Activated CD4-positive, alpha-beta T cell treated with anti-CD3 and anti-CD28 coated beads, Interleukin-2, amount 50 U/mL, for 48 hours (primary cell): ENCODE measurements at places on chromosomes 12 and 14.
A peak's percentile ranks its signal among the peaks of the same experiment; 100 is the strongest.

DNA sequence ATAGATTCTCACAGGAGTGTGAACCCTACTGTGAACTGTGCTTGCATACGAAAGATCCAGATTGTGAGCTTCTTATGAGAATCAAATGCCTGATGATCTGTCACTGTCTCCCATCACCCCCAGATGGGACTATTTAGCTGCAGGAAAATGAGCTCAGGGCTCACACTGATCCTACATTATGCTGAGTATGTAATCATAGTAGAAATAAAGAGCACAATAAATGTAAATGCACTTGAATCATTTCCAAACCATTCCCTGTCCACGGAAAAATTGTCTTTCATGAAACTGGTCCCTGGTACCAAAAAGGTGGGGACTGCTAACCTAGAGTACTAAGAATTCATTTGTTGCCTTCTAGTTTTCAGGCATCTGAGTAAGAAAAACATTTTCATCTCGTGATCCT, 1215.8 kb upstream of the TMEM132C start:
- no peak for DNase-seq

DNA sequence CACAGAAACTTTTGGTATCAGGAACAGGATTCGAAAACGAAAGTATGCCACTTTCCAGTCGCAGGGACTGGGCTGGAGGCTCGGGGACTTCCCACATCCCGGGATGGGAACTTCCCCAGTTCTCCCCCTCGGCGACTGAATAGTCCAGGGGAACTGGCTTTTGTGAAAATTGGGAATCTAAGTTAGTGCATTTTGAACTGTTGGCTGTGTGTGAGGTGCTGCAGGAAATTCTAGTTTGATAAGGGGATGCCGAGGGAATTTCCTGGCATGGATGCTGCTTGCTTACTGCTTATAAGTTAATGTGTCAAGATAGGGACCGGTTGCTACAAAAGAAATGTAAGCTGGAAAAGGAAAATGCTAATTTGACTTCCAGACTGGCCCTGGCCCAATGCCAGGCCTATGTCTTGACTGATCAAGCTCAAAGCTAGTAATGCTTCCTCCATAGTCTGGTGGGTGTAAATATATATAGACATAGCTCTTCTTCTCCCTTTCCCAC, 73.4 kb upstream of the EIF5 start:
- no peak for DNase-seq

DNA sequence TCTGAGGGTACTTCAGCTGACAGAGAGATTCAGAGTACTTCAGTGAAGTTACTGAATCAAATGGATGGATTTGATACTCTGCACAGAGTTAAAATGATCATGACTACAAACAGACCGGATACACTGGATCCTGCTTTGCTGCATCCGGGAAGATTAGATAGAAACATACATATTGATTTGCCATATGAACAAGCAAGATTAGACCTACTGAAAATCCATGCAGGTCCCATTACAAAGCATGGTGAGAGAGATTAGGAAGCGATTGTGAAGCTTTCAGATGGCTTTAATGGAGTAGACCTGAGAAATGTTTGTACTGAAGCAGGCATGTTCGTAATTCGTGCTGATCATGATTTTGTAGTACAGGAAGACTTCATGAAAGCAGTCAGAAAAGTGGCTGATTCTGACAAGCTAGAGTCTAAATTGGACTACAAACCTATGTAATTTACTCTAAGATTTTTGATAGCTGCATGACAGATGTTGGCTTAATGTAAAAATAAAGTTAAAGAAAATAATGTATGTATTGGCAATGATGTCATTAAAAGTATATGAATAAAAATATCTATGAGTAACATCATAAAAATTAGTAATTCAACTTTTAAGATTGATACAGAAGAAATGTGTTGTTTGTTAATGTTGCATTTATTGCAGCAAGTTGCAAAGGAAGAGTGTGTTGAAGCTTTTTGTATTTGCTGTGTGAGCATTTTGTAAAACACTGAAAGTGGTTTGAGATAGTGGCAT, 136.1 kb upstream of the RAP1B start:
- no peak for DNase-seq

DNA sequence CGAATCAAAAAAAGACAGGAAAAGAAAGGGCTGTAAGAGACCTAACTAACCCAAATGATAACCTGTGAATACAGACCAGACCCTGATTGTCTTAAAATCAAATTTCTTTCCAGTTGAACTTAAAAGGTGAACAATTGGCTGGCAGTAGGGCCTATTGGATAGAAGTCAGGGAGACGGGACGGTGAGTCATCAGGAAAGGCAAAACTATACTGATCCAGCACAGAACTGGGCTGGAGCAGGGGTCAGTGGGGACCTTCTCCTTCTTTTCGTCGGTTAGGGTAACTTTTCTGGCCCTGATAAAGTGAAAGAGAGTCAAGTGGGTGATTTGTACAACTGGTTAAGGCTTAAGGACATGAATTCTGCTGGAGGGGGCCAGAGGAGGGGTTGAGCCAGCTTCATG, 84.9 kb upstream of the OTX2 start:
- no peak for DNase-seq

GRCh38 chr12:47894652-47895051, 10.1 kb downstream of the VDR start:
- no peak for DNase-seq

DNA sequence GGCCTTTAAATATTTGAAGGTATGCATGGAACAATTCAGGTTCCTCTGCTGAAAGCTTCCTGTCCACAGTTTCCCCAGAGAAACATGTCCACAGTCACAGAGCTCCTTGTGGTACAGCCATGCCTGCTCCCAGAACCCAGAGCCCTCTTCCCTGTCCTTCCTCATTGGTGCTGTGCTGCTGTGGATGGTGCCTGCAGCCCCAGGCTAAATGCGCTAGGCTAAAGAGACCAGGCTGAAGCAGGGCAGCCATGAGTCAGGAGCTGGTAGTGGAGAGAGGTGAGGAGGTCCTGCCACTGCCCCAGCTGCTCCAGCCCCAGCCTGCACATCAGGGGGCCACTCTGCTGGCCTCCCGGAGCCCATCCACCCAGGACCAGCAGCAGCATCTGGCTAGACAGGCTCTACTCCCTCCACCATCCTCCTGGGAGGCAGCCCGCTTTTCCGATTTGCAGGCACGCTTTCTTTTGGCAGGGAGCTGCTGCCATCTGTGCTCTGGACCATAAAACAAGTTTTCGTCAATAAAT, 65.4 kb upstream of the DDX11 start:
- DNase-seq, result no peak

GRCh38 chr12:87930627-87931026, 98.6 kb downstream of the C12orf50 start:
- DNase-seq, result no peak

DNA sequence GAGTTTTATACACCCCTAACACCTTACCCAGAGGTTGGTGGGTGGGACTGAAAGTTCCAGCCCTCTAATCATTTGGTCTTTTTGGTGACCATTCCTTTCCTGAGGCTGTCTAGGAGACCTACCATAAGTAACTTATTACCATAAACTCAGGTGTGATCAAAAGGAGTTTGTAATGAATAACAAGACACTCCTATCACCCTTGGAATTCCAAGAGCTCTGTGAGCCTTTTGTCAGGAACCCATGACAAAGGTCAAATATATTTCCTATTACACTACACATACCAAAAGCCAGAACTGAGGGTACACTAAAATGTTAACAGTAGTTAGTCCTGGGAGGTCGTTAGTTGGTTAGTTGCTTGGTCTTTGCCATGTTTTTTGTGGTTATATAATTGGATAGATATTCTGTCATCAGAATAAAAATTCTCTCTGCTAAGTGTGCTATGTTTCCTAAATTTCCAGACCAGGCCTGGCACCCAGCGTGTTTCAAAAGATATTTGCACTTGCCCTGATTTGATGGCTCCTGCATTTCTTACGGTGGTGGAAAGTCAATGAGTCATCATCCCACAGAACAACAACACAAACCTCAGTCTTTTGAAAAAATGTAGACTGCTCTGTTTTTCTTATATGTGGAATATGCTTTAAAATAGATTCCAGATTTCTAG, 27.0 kb upstream of the AKAP5 start:
- no peak for DNase-seq

- DNase-seq, result peak; percentile 64
Observed at GRCh38 chr12:49017891-49018260, 700 bp downstream of the PRKAG1 start.

- no peak for DNase-seq
Observed at GRCh38 chr12:76303365-76303764, 44.9 kb downstream of the BBS10 start.

- DNase-seq, result no peak
Observed at GRCh38 chr12:65885312-65885711, 61.0 kb downstream of the HMGA2 start.

DNA sequence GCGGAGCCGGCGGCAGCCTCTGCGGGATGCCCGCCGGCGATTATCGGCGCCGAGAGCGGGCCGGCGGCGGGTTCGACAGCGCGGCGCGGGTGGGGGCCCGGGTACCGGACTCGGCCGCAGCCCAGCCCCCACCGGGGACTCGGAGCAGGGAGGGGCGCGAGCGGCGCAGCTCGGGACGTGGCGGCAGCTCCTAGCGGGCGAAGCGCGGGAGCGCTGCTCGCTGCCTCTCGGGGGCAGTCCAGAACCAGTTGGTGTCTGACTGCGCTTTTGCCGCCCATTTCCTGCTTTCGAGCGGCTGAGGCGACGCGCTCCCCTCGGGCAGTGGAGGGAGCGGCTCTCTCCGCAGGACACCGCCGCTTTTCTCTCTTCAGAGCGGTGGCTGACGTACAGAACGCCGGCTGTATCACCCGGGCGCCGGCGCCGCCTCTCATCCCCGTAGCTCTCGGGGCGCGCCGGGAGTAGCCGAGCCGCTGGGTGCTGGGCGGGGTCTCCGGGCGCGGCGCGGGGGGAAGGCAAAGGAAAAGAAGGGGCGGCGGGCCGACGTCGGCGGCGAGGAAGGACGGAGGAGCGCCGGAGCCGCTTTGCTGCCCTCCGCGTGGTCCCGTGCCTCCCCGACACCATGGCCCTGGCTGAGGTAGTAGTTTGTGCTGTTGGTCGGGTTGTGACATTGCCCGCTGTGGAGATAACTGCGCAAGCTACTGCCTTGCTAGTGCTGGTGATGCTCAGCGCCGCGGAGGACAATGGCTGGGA, 136.6 kb downstream of the MON2 start:
- peak; percentile 78 for DNase-seq

GRCh38 chr14:24300326-24300980, 803 bp downstream of the NOP9 start:
- no peak for DNase-seq

- peak; percentile 88 for DNase-seq
Observed at GRCh38 chr12:57476162-57476992, 3.3 kb downstream of the ARHGAP9 start.

DNA sequence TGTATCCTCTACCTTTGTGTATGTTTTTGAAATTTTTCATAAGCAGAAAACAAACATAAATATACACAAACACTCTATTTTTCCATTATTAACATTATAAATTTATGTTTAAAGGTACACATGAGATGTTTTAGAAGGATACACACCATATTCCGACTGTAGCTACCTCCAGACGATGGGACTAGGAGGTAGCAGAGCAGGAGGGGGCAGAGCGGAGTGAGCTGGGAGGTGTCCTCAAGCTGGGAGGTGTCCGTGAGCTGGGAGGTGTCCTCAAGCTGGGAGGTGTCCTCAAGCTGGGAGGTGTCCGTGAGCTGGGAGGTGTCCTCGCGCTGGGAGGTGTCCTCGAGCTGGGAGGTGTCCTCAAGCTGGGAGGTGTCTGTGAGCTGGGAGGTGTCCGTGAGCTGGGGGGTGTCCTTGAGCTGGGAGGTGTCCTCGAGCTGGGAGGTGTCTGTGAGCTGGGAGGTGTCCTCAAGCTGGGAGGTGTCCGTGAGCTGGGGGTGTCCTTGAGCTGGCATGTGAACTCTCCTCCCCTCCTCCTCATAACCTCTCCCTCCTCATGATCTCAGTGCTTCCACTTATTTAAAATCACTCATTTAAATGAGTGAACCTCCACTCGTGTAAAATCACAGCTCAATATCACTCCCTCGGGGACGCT, 346.9 kb upstream of the SFSWAP start:
- no peak for DNase-seq

- peak; percentile 31 for DNase-seq
Observed at GRCh38 chr14:74514471-74514941, 20.9 kb downstream of the ISCA2 start.
